ENCODE measurements at places on chromosomes 6 and 20.

DNA sequence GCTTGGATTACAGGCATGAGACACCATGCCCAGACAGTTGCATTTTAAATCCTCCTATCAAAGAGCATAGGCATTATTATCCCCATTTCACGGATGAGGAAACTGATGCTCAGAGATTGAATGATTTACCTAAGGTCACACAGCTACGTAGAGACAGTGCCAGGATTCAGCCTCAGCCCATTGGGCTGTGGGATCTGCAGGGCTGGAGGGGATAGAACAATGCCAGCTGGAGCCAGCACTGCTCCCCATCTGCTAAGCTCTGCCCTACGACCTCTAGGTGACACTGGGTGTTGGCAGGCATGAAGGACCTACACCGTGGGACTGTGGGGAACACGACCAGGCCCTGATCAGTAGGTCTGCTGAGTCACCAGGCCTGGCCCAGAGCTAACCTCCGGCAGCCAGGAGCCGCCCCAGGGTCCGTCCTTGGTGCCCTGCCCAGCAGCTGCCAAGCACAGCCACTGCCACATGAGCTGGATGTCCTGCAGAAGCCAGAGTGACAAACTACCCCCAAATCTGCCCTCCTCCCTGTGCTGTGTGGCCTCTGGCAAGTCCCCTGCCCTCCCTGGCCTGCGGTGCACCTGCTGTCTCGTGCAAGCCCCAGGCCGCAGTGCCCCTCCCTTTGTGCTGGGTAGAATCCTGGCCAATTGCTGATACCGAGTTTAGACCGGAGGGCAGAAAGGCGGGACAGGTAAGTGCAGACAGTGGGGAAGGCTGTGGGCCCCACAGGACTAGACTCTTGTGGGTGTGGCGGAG, 47.6 kb upstream of the PTGIS start:
- DNase-seq = no peak

DNA sequence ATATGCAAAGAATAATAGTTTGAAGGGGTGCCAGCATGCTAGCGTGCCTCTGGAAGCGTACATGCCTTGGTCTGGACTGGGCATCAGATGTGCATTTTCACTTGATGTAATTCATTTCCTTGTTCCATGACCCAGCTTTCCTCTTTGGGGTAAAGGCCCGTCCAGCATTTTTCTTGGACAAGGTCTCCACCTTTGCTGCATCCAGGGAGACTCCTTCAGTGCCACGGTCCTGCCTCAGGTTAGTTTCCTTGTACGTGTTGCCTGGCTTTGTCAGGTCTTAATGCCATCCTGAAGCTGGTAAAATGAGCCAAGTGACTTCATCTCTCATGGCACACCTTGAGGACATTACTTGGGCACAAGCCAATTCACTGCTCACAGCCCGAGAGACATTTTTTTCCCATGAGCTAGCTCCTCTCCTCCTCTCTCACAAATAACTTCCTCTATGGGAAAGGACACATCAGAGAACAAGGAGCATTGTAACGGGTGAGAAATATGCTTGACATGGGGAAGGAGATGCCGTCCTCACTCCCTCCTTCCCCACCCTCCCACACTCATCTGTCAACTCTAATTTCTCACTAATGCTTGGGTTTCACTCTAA, 23.9 kb downstream of the EDN1 start:
- DNase-seq = no peak

- DNase-seq = no peak
Measured at GRCh38 chr6:26594730-26595632, 1.8 kb upstream of the ABT1 start.

DNA sequence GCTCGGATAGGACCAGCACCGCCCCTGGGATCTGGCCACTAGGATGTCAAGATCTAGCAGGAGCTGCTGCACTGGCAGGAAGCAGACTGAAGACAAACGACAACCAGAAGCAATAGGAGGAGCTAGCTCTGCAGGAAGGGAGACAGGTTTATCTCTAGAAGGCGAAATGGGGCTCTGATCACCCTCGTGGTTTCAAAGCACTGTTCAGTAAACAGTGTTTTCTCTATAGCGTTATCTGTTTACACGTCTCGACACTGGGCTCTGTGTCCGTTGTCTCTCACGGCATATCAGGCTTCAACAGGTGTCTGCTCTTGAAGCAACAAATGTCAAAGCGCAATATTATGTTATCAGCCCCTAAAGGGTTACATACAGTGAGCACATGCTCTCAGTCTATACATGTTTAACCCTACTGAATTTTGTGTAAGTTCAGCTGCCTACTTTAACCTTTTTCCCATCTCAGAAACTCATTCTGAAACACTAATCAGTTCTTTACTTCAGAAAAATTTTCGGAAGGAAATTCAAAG, 23.8 kb downstream of the TMEM14B start:
- DNase-seq = no peak

DNA sequence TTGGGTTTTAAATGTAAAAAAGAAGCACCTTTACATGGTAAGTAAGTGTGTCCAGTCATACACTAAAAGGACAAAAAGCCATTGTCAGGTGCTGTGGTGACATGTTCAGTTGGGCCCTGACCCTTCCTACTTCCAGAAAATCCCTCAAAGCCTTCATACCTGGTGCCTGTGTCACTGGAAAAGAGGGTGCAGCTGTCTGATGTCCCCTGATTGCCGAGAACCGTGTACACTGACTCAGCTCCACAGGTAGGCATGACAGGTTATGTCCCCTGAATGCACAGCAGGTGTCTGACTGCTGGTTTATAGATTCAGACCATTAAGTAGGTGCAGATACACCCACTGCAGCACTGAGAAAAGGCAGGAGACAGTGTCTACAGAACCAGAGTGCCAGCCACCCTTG, 99.1 kb downstream of the FOXC1 start:
- DNase-seq = no peak

DNA sequence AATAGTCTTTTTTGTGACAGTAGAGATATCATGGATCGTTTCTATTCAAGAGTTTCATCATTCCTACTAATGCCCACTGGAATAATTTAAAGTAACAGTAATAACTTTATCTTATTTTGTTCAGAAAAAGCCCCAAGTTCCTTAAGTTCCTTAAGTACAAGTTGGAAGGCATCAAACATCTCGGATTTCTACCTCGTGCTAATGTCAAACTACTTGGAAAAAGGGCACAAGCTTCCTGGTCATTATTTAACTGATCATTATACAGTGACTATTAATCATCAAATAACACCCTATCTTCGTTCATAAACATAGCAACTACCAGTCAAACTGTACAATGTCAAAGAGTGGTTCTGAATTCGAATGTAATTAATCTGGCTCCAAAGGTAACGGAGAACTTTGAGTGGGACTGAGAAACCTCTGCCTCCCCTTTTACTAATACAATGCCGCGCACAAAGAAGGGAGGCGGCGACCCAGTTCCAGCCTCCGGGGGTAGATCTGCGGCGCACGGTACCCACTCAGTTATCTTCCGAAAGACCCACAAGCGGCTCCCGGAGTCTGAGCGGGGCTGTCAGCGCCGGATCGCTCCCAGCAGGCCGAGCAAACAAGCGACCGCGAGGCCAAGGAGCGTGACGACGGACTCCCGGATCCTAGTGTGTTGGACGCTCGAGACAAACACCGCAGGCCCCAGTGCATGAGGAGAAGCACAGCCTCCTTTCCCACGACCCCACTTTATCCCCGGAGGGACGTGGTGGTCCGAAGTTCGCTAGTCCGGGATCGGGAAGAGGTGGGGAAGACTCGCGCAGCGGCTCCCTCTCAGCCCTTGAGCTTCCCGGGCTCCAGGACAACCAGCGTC, 716 bp downstream of the SHPRH start:
- DNase-seq = no peak

DNA sequence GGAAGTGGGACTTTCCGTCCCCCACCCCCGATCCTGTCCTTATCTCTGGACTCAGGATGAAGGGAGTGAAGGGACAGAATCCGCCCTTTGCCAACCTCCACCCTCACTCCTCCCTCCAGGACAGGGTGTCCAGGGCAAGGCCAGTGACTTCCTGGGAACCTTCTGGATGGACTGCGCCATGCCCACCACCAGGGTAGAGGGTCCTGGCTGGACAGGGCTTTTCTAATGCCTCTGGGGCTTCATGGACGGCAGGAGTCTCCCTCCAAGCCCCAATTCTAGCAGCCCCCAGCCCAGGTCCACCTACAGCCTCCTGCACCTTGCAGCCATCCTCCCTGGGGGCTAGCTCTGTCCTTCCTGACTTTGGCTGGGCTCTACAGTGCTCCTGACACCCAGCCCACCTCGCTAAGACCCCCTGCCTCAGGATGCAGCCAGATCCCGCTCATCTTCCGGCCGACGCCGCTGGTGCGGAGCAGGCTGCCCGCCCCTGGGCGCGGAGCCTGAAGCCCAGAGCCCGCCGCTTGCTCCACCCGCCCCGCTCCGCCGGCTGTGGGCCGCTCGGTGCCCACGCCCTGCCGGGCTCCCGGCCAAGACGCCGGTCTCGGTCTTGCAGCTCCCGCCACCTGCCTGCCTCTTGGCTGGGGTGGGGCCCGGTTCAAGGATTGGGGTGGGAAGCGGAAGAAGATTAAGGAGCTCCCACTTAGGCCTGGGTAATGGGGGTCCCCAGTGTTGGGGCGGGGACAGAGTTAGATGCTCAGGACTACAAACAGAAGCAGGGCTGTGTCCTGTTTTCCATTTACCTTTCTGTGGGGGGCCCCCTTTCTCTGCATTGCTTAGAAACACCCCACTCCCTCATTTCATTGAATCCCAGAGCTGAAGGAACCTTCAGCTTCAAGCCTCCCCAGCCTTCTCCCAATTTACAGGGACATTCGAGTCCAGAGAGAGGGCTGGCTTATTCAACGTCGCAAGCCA, 72.8 kb downstream of the MDGA1 start:
- DNase-seq = no peak

Data from neural crest cell (in vitro differentiated cells).